ENCODE measurements at places on chromosomes 12 and 14. TPM values are rescaled to one million over a fixed set of nuclear protein-coding genes. Genes with fewer than 3 reads are reported as not detected.

TCL1B gene
- not detected for total RNA-seq

NGB gene
- not detected for total RNA-seq

LMO3 gene
- 0.40 TPM for total RNA-seq

SPX gene
- total RNA-seq: 0.11 TPM

C14orf39 gene
- total RNA-seq: 0.82 TPM

STYK1 gene
- 0.31 TPM for total RNA-seq

BRMS1L gene
- 4.7 TPM for total RNA-seq

CMKLR1 gene
- total RNA-seq: 0.29 TPM

- DNase-seq: no peak
Observed at GRCh38 chr14:99261912-99262787, 9.8 kb downstream of the BCL11B start.

DNA sequence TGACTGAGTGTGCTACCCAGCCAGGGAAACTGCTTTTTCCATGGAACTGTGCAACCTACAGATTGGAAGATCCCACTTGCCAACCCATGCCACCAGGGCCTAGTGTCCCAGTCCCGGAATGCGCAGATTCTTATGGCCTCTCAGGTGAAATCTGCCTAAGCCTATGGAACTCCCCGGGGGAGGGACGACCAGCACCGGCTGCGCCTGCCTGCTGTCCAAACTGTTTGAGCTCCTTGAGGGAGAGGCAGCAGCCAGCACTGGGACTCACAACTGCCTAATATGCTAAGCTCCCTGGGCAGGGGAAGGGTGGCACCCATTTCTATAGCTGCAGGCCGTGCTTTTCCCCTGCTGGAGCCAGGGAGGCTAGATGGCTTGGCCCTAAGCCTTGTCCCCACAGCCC lies 92.5 kb upstream of the GZMB start:
- DNase-seq: no peak

DNA sequence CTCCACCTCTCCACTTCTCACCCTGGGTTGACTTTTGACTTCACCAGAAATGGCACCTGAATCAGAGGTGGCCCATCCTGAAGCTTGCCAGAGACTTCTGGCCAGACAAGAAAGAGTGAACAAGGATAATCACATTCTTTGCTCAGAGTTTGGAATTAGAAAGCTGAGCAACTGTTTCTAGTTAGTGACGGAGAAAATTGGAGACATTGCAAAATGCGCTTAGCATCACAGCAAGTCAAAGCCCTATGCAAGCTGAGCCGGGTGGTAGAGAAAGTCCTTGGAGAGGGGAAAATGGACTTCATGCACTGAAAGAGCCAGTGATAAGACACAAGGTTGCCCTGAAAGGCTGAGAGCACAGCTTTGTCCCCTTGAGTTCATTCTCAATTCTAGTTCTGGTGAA lies 161.8 kb downstream of the PAH start:
- no peak for DNase-seq

GRCh38 chr12:10959804-10960203 lies 20.7 kb upstream of the TAS2R14 start:
- DNase-seq: no peak

GRCh38 chr12:6612652-6613014 lies 5.5 kb upstream of the CHD4 start:
- DNase-seq: no peak

- no peak for DNase-seq
Observed at GRCh38 chr14:102487204-102487577, 22.4 kb downstream of the ANKRD9 start.

DNA sequence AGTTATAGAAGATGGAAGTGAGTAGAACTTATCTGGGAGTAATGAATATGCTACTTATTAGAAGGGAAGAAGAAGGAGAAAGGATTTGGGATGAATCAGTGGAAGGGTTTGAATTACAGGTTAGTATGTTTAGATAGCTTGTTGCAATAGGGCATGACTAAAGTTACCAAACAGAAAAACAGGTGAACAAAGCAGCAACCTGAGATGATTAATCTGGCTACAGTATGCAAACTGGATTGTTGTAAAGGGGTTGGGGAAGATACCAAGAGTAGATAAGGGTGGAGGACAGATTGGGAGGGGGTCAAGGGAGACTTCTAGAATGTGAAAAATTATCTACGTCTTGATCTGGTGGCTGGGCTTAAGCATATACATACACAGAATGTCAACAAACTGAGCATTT lies 73.4 kb upstream of the CLEC14A start:
- no peak for DNase-seq

GRCh38 chr14:54023027-54023426 lies 66.4 kb upstream of the BMP4 start:
- DNase-seq: no peak

GRCh38 chr14:52960627-52961026 lies 9.8 kb upstream of the FERMT2 start:
- no peak for DNase-seq

DNA sequence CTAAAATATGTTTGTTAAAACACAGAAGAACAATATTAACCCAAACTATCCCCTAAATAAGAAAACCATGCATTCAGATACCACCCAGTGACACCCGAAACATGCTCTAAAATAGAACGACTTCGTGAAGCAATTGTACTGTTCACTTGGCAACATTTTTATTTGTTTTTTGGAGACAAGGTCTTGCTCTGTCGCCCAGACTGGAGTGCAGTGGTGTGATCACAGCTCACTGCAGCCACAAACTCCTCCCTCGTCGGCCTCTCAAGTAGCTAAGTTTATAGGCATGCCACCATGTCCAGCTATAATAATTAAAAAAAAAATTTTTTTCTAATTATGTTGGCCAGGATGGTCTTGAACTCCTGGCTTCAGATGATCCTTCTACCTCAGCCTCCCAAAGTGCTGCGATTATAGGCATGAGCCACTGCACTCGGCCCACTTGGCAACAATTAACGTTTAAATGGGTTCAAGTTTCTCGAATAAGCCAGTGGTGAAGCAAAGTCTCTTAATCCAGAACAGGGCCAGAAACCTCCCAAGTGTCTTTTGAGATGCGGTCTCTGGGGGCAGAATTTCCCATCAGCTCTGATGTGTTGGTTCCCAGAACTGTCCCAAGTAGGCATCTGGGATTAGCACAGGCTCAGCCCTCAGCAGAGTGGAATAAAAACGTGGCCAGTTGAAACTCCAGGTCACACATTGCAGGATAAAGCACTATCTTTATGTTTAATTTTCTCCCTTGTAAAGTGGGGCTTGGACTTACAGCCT lies 74.5 kb downstream of the TMCC3 start:
- DNase-seq: no peak

DNA sequence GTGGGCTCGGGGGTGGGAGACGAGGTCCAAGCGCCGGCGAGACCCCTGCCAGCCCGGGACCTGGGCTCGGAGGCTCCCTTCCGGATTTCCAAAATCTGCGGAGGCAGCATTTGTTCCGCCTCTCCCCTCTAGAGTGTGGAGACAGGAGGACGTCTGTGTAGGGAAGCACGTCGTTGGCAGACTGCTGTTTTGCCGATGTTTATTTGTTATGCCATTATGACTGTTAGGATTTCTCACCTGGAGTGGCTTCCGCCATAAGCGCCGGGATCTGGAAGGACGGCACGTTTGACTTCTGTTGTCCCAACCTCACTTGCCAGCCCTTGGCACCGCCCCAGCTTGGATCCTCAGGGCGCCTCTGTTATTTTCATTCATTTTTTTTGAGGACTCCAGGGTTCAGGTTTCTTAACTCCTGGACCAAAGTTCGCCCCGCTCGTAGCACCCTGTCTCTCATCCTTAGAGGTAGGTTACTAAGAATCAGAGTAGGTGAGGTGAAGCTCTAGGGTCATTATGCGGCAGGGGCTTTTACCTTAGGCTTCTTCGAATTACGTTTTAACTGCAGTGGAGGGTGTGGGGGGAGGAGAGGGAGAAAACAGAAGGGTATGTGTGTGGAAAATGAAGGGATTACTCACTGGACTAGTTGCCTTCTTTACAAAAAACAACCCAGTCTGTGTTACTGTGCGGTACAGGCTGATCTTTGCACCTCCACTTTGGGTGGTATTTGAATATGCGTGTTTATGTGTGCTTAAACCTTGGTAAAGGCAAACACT lies 547 bp upstream of the PYGL start:
- DNase-seq: no peak

DNA sequence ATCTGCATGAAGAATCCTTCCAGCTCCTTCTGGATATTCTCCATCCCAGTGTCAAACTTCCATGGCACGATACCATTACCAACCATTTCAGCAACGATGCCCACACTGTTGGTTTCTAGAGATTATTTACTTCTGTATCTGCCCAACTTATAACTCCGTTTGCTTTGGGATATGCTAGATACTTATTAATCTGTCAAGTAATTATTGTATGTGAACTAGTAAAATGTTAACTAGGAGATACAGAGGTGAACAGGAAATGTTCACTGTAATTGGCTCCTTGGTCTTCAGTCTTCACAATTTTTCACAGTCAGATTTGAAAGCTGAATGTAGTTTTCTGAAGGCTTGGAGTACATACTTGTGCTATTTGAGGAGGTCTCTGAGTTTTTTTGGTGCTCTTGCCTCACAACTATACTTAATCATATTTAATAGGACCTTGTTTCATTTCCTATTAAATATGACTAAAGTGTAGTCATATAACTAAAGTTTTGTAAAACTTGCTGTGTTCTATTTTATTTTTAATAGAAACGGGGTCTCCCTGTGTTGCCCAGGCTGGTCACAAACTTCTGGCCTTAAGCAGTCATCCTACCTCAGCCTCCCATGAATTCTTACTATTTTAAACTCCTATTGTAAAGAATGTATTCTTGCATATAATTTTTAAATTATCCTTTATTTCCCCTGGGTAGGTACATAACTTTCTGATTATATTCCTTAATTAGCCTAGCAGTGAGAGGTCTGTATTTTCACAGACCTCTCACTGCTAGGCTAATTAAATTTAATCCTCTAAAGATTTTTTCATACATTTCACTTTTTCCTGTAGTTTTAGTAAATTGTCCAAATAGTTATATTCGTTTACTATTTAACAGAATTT lies 79.7 kb downstream of the FGD4 start:
- DNase-seq: no peak
